Activated naive CD4-positive, alpha-beta T cell treated with Interleukin-2 at 50 U/mL for 16 hours (primary cell): ENCODE measurements at places on chromosomes 7 and 10.

GRCh38 chr10:61389887-61390286 lies 63.3 kb downstream of the TMEM26 start:
- no peak for DNase-seq

DNA sequence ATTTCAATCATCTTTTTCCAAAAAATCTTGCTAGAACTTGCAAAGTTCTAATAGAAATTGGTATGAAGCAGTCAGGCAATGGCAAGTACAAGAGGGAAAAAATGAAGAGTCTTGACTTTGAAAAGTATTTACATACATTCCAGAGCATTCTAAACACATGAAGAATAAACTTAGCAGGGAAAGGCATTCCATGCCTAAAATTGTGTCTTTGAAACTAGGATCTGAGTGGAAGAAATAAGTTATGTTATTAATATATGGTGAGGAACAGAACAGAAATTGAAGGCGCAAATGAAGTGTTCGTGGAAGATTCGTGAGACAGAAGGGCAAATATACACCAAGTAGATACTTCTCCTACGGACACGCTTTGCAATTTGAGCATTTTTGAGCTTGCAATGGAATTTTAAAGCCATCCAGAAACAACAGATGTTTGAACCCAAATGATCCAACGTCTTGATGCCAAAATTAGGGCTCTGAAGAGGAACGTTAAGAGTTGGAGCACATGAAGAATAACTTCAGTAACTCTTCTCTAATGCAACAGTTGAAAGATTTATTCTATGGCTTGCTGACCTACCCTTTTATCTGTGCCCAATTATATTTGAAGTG lies 40.6 kb upstream of the SEPTIN7 start:
- no peak for DNase-seq

DNA sequence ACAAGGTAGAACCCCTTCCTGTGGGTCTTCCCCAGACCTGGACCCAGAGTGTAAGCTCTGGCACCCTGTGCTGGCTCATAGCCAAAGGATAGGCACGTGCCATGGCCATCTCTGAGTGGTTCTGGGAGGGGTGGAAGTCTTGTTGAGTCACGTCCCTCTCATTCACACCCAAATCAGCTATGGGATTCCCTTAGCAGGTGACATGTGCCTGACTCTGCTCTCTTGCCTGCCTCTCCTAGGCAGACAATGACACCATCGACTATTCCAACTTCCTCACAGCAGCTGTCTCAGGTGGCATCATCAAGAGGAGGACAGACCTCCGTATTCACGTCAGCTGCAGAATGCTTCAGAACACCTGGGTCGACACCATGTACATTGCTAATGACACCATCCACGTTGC lies 59.8 kb downstream of the C10orf120 start:
- no peak for DNase-seq

GRCh38 chr7:117774943-117775342 lies 98.3 kb downstream of the CTTNBP2 start:
- no peak for DNase-seq

- DNase-seq = no peak
These were observed 673.2 kb downstream of the XPNPEP1 start for GRCh38 chr10:109250152-109250551.

GRCh38 chr7:77561352-77561751 lies 24.3 kb downstream of the PTPN12 start:
- no peak for DNase-seq

DNA sequence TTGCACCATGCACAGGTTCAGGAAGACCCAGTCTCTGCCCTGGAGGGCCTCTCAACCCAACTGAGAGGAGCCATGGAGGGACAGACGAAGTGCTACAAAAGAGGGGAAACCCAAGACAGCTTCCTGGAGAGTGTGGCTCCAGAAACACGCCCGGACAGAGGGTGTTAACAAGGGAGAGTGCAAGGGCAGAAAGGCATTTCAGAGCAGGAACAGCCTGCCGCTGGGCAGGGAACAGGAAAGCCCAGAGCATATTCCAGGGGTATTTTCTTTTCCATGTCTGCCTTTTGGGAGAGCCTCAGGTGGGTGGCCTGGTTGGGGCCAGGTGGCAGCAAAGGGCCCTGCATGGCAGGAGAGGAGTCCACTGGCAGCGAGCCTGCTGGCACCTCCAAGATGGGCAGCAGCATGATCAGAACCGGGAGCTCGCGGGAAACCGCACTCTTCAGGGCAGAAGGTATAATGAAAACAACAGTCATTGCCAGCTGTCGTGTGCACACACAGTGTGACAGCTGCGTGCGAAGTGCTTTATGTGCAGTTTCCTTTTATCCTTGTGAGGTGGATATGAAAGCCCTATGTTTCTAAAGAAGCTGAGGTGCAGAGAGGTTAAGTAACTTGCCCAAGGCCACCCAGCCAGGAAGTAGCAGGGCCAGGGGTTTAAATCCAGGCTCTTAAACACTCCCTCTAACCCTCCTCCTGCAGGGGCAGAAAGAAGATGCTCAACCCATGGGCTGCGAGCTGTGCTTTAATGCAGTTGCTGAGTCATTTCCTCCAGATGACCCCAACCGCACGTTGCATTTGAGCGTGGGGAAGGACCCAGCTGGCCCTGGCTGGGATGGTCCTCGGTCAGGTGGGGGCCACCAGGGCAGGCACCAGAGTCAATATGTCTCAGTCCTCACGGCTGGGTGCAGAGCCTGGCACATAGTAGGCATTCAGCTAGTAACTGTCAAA lies 128.6 kb downstream of the OAT start:
- no peak for DNase-seq

DNA sequence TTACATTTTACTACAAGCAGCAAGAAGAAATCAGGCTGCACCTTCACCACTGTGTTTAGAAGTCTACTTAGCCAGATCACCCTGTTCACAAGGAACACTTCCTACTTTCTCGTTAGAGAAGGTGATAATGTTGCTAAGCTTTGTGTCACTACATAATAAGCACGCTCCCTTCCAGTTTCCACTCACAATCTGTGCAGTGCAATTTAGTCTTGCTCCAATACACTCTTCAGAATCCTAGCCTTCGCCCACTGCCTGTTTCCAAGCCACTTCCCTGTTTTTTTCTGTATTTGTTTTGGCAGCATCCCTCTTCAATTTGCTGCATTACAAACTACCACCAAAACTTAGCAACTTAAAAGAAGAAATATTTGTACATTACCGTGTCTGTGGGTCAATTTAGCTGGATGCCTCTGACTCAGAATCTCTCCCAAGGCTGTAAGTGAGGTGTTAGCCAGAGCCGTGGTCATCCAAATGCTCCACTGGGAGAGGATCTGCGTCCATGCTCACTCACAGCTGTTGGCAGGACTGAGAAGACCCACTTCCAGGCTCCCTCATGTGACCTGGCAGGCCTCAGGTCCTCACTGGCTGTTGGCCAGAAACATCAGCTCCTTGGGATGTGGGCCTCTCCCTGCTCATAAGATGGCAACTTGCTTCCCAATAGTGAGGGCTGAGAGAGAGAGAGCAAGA lies 110.4 kb downstream of the PON1 start:
- DNase-seq = no peak

GRCh38 chr7:90816511-90817142 lies 220.5 kb downstream of the CDK14 start:
- no peak for DNase-seq

- DNase-seq = no peak
These were observed 998.6 kb downstream of the REEP3 start for GRCh38 chr10:64519831-64520230.

DNA sequence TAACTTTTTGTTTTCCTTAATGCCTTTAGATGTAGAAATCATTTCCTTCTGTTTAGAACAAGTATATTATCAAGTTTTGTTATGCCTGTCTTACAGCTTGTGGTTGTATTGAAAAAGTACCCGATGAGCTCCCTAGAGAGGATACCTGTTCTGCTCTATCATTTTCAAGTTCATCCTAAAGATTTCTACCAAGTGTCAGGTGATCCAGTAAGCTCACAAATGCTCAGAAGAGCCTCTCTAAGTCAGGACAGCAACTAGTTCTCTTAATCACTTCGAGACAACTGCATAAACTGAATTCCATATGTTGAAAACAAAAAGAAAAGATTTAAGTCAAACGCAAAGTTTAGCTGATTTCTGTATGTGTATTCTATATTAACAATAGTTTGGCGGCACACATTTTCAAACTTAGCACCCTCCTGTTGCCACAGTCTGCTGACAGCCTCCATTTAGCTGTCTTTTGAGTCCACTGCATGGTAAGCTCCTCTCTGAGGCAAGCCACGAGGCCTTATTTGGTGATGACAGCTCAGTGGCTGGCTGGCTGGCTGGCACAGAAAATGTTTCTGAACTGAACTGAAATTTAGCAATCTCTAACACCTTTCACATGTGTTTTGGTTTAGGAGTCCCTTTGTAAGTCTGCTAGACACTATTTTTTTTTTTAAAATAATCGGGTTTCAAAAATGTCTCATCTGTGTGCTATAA lies 59.4 kb downstream of the SEMA3C start:
- DNase-seq = no peak

GRCh38 chr7:100818366-100818765 lies 9.0 kb downstream of the EPHB4 start:
- DNase-seq = no peak

GRCh38 chr10:129870961-129871621 lies 93.0 kb downstream of the EBF3 start:
- no peak for DNase-seq

- DNase-seq = no peak
These were observed 153.7 kb downstream of the FANK1 start for GRCh38 chr10:126049759-126050700.

GRCh38 chr7:55539380-55539779 lies 32.9 kb downstream of the VOPP1 start:
- DNase-seq = no peak
